Diencephalon (tissue), 1 donor: ENCODE measurements at places on chromosomes 1 and 21. TPM values are rescaled to one million over a fixed set of nuclear protein-coding genes. Genes with fewer than 3 reads are reported as not detected.

KRTAP12-2 gene
- total RNA-seq = not detected

EDEM3 gene
- 79.4 TPM for total RNA-seq

GBP4 gene
- total RNA-seq = 1.8 TPM

MNDA gene
- 7.4 TPM for total RNA-seq

KLHDC9 gene
- 15.5 TPM for total RNA-seq

SYT14 gene
- 45.2 TPM for total RNA-seq

ETV3L gene
- total RNA-seq = 0.23 TPM

MPZL1 gene
- 218 TPM for total RNA-seq

GNPAT gene
- total RNA-seq = 59.3 TPM

ANKRD65 gene
- 1.6 TPM for total RNA-seq

KLF17 gene
- 0.46 TPM for total RNA-seq

MYOM3 gene
- total RNA-seq = 0.23 TPM

RPE65 gene
- 2.1 TPM for total RNA-seq

KRTAP10-9 gene
- not detected for total RNA-seq

FAM163A gene
- total RNA-seq = 1.6 TPM

ASAP3 gene
- 14.8 TPM for total RNA-seq

TMIGD3 gene
- 4.8 TPM for total RNA-seq

ASTN1 gene
- 109 TPM for total RNA-seq

AGBL4 gene
- total RNA-seq = 12.2 TPM

FCMR gene
- total RNA-seq = 0.46 TPM

PTBP2 gene
- total RNA-seq = 199 TPM

AIRE gene
- total RNA-seq = 0.23 TPM

CD53 gene
- 17.1 TPM for total RNA-seq

CNR2 gene
- not detected for total RNA-seq

NCAM2 gene
- 162 TPM for total RNA-seq

TDRD5 gene
- 4.6 TPM for total RNA-seq

EPHA2 gene
- 2.5 TPM for total RNA-seq

PLA2G2A gene
- total RNA-seq = not detected
